ENCODE measurements at places on chromosomes 7 and 10.

GRCh38 chr7:95910341-95910740 lies 138.0 kb downstream of the DYNC1I1 start:
- DNase-seq: no peak

DNA sequence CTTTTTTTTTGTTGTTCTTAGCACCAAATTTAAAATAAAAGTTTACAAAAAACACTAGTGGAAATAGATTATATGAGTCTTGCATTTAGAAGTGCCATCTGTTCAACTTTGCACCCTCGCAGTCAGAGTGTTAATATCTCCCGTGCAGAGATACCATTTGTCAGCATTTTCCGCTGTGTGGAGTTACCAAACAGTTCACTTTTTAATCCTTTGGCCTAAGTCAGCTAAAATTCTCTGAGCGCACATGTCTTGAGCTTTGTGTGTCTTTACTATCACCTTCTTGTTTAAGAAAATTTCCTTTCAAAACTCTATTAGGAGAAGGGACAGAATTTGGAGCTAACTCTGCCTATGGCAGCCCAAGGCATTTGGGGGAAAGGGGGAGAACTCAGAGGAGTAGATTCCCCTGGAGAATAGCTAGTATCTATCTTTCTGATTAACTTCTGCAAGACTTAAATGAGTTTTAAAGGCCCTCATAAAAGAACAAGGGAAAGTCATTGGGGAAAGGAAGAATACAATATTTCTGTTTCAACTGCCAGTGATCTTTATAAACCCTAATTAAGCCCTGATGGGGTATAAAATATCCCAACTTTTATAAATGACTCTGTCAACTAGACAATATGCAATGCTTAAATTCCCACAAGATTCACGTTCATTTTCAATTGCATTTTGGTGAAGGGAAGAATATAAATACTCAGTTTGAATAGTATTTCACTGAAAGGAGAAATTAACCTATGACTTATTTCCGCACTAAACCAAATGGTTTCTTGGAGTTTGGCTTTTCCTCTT lies 114.9 kb upstream of the RAB11FIP2 start:
- DNase-seq: no peak

- DNase-seq: no peak
These were observed 45.0 kb downstream of the DNMBP start for GRCh38 chr10:99964791-99965190.

DNA sequence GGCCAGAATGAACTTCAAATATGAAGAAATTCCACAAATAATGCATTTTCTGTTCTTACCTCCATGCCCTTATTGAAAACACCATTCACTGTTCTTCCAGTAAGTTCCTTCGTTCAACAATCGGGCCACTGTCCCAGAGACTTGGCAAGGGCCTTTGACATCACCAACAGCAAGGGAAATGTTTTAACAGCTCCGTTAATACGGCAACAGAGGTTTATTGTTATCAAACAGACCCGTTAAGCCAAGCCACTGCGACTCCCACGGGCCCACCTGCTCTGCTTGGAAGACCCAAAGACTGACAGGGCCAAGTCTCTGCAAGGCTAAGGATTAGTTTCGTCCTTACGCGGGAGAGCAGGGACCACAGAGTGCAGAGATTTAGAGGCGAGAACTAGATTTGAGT lies 43.4 kb upstream of the LYZL1 start:
- no peak for DNase-seq

GRCh38 chr10:120644556-120645410 lies 187.8 kb downstream of the PLPP4 start:
- DNase-seq: no peak

DNA sequence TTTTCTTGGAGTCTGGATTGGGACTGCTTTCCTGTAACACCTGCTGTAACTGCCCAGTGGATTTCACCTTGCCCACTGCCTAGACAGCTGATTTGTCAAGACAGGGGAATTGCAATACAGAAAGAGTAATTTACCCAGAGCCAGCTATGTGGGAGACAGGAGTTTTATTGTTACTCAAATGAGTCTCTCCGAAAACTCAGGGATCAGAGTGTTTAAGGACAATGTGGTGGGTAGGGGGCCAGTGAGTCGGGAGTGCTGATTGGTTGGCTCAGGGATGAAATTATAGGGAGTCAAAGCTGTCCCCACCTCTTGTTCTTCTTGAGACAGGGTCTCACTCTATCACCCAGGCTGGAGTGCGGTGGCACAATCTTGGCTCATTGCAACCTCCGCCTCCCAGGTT lies 25.2 kb upstream of the BNIP3 start:
- DNase-seq: no peak

GRCh38 chr7:46360296-46360695 lies 439.2 kb upstream of the IGFBP3 start:
- DNase-seq: no peak

- DNase-seq: no peak
These were observed 68.3 kb downstream of the NAMPT start for GRCh38 chr7:106216517-106216922.

DNA sequence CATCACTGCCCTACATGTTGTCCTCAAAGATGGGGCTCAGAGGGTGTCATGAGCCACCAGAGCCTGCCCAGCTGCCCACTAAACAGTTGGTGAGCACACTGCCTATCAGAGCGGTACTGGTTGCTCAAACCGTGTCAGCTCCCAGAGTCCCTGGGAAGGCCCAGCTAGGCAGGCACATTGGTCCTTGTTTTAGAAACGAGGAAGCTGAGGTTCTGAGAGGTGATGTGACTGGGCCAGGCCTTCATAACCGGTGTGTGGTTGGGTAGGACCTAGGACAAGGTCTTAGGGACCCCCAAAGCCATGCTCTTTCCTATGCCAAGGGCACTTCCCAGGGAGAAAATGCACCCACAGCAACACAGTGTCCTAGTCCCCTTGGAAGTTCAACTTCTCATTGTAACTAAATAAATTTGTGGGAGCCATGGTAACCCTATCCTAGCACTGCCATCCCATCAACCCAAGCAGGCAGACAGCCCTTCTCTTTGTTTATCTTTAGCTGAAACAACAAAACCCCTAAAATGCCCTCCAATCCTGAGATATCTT lies 174.7 kb upstream of the PDE1C start:
- DNase-seq: no peak

DNA sequence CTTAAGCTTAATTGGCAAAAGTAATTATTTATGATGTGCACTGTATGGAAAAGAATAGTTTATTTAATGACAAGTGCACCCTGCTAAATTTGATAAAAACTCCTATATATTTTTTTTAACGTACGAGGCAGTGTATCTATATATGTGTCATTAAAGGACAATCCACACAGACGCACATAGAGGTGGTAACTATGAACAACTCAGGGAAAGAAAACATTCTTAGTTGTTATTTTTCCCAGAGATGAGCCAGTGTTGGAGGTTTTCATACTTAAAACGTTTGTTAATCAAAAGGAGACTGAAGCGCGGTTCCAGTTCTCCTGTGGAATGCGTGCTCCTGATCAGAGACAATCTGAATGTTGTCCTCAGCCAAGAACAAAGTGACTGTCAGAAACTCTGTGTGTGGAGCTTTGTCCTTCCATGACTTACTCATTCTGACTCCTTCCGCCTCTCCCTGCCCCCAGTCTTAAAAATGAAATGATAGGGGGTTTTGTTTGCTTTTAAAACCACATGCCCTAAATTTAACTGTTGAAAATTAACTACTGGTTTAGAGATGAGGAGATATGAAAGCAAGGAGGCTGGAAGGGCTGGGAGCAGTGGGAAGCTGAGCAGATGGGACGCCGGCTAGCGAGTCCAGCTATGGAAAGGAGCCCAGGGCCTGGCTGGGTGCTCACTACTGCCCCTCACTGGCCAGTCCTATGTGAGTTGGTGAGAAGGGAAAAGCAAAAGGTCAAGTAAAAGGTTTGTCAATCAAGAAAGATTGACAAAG lies 99.6 kb downstream of the SVIL start:
- no peak for DNase-seq

DNA sequence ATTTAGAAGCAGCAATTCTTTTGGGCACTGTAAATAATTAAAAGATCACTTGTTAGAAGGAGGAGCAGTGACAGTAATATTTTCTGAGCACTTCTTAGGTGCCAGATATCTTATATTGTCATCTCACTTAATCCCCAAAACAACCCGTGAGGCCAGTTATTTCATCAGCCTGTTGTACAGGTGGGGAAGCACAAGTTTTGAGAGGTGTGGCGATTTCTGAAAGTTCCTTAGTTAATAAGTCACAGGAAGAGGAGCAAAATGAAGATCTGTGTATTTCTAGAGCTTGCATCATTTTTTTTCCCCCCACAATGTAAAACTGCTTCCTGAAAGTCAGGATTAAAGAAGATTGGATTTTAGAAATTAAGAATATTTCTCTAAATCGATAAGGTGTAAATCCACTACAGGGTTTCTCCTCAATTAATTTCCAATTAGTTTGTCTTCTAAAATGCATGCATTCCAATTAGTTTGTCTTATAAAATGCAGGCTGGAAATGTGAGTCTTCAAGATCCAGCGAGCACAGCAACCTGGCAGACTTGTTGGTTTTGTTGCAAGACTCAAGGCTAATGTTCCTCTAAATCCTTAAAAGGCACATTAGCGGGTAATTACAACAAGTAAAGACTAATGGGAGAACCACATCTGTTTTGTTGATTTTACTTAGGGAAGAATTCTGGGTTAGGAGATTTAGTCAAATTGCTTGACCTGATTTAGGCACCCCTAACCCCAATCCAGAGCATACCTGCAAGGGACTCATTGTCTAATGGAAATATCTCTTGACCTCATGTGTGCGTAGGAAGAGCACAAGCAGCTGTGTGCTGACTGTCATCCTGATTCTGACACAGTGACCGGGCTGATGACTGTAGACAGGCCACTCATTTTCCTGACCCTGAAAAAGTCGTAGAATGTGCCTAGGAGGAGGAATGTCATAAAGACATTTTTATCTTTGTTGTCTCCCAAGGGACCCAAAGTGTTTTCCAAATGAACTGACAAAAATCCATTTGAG lies 272.0 kb downstream of the BAMBI start:
- DNase-seq: no peak

DNA sequence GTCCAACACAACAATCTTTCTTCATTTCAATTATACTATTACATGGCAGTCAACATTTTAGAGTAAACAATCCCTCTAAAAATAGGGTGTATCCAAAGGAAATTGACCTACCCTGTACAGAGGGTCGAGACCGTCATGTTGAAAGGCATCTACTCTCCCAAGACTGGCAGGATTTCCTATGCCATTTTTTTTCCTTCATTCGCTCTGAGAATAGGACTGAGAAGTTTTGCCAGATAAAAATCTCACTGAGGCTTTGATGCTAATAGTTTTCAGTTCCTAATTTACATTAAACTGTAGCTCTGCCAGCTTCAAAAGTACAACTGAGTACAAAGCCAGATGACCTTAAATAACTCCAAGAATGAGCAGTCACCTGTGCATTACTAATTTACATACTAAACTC lies 84.5 kb upstream of the SEMA3C start:
- DNase-seq: no peak

DNA sequence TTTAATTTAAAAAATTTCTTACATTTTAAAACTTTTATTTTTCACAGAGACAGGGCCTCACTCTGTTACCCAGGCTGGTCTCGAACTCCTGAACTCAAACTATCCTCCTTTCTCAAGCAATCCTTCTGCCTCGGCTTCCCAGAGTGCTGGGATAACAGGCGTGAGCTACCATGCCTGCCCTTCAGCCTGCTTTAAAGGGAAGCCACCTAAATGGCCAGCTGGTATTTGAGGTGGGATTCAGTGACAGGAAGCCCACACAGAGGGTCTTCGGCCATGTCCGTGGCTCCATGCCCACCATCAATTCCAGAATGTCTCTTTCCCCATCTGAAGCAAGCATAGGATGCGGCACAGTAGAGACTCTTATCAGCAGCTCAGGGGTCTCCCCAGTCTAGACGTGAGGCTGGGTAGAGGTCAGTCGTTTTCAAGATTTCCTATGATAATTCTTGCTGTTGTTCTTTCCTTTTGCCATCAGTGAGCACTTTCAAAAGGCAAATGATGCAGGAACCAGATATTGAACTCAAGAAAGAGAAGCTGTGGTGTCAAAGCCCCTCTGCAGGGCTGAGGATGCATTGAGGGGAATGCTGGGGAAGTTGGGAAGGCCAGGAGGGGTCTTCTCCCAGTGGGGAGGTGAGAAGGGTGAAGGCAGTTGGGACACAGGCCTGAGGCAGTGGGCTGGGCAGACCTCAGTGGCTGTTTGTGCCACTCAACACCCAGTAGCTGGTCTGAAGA lies 291.5 kb upstream of the IGFBP3 start:
- DNase-seq: no peak

DNA sequence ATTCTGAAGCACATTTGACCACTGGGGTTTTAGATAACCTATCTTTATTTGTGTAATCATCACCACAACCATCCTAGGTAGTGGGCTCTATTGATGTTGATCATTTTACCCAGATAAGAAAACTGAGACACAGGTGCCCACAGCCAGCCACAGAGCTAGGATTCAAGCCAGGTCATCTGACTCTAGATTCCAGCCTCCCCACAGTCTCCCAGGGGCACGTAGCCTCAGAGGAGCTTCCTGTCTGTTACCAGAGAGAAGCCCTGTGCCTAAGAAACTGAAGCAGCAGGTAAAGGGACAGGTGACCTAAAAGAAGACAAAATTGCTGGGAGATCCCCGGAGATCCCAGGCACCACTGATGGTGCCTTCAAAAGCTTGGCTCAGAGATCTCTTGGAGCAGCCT lies 55.8 kb downstream of the ALOX5 start:
- no peak for DNase-seq

- DNase-seq: no peak
These were observed 186.6 kb upstream of the NRP1 start for GRCh38 chr10:33521062-33521461.

GRCh38 chr10:108521827-108522492 lies 1357.5 kb upstream of the SORCS1 start:
- DNase-seq: no peak

DNA sequence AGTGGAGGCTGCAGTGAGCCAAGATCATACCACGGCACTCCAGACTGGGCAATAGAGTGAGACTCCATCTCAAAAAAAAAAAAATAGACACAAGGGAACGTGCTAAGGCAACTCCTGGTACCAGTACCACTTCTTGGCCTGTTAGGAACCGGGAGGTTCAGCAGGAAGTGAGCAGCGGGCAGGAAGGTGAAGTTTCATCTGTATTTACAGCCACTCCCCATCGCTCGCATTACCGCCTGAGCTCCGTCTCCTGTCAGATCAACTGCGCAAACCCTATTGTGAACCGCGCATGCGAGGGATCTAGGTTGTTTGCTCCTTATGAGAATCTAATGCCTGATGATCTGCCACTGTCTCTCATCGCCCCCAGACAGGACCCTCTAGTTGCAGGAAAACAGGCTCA lies 69.9 kb upstream of the FOXK1 start:
- DNase-seq: no peak

GRCh38 chr10:93334901-93335327 lies 147.2 kb downstream of the MYOF start:
- no peak for DNase-seq

DNA sequence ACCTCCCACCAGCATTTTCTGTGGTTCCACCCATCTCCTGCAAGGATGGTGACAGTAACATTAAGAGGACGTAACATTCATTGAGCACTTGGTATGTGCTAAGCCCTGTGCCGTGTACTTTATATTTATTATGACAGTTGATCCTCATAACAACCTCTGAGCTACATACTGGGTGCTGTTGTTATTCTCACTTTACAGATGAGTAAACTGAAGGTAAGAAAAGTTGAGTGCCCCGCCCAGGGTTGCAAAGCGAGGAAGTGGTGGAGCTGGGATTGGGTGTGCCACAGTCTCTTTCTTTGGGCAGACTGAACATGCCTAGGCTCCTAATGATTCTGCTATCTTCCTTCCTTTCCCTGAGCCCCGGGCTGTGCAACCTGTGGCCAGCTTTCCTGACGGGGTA lies 107.4 kb downstream of the SH3PXD2A start:
- DNase-seq: no peak

Data from stimulated activated effector memory CD8-positive, alpha-beta T cell treated with anti-CD3 and anti-CD28 coated beads, Interleukin-12 subunit alpha, Interleukin-12 subunit beta, amount 100 ng/mL, for 72 hours (primary cell).